ENCODE measurements at places on chromosomes 12 and 14.

GRCh38 chr12:571795-572531, 91.3 kb downstream of the NINJ2 start:
- DNase-seq: no peak

DNA sequence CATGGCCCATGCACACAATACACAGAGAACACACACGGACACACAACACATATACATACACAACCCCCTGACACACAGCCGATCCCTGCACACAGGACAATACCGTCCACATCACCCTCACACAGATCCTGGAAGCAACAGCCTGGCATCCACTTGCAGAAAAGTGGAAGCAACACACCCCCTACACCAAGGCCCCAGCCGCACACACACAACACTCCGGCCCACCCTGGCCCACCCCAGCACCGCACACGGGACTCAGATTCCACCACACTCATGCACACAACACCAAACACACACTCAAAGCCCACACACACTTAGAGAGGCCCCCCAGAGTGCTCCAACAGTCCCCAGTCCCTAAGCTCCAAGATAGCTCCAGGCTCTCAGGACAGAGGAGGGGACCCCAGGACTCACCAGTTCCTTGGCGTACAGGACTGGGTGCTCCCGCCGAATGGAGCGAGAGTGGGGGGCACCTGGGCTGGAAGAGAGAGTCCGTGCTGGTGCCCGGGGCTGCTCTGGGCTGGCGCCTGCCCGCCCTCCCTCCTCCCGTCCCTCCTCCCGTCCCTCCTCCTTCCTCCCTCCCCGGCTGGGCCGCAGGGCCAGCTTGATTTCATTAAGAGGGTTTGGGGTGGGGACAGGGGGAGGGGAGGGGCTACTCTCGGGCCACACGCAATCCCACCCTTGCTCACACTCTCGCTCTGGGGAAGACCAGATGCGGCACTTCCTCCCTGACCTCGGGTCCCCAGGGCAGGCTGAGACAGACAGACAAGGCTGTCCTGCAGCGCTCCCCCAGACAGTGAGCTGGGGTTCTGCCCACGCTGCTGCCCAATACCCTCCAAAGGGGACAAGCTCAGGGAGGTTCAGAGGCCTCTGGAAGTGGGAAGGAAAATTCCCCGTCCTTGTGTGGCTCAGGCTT, at the start of gene TMEM119:
Gene TMEM119 (minus strand): TSS at position 526 of the 913 bp plus-strand sequence. CDS start 5,701 bp downstream, outside the sequence.
- peak; percentile 88 for DNase-seq

DNA sequence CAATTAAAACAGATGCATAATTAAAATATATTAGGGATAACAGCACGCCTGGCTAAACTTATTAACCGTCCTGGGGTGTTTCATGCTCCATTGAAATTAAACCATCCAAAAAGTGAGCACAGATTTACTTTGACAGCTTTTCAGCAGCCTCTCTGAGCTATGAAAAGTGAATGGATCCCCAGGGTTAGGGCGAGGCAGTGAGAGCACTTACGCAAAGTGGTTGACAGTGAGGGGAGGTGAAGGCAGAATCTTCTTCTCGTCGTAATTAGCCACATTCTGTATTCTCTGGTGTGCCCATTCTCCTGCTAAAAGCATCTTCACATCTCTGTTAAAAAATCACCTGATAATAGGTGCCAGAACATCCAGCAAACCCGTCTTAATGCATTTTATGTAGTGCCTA, 1.9 kb downstream of the TMTC2 start:
- DNase-seq: no peak

- DNase-seq: peak; percentile 27
Measured at GRCh38 chr14:92945959-92946846, 23.3 kb downstream of the CHGA start.

DNA sequence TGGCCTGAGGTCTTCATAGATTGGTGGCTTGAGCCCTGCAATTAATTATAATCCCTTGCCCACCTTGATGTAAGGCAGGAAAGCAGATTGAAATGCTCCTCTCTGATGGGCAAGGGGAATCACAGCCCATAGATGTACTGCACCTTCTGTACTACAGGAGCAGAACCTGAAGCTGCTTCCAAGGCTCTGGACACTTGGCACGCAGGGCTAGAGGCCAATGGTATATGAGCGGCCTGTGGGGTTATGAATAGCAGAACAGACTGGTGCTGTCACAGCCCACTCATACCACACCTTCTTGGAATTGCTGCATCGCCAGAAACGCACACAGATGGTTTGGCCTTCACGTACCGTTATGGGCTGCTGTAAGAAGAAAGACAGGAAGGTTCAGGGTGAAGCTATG, 1.7 kb upstream of the RBM23 start:
- no peak for DNase-seq

DNA sequence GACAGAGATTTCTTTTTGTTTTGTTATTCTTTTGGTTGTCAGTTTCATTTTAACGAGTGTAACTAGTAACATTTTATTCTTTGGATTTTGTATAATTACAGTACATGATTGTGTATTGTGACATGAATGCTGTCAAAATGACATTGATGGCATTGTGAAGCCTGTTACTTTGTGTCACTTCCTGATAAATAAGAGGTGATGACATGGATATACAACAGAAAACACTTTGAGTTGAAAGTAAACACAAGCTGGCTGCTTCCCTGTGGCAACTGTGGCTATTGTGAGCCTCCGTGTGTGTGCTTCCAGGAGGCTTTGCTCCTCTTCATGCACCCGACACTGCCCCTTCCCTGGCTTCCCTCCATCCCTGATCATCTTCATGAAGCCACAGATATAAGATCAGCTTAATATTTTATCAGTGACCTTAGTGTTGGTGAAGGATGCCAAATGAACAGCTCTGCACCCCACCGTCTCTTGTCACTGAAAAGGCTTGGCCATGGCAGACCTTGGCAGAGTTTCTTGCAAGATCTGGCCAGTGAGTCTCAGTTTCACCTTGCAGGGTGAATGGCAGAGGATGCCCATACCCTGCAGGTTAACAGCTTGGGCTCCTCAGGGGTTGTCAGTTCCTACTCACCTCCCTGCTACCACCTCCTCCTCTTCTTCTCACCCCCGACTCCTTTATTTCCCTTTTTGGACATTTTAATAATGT, 191.9 kb downstream of the EPS8 start:
- no peak for DNase-seq
